ENCODE measurements at places on chromosomes 1 and 21.
A peak's percentile ranks its signal among the peaks of the same experiment; 100 is the strongest.

- DNase-seq: no peak
Observed at GRCh38 chr1:32901823-32902534, 790 bp upstream of the TMEM54 start.

DNA sequence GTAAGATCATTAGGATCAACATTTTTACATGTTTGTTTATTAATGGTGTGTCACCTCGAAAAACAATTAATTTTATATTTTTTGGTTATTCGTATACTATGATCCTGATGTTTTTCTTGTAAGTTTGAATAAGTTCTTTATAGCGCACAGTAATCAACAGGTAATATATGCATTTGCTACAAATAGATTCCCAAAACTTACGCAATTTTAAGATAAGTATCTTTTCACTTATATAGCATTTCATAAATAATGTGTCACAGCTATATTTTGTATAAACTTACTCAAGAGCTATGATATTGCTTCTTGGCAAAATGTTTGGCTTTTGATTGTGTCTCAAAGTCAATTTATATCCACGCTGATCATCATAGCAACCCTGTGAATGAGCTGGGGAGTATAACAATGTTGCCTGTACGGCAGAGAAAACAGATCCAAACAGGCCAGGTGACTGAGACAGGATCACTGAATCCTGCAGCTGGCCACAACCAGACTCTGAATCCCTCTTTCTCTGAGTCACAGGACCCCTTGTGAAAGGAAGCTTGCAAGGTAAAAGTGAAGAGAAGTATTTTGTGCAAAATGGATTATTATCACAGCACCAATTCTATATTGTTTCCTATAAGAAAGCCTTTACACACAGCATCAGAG is 48.6 kb downstream of the GNG12 start:
- no peak for DNase-seq

- DNase-seq: no peak
Observed at GRCh38 chr1:160365325-160365724, 1.5 kb upstream of the NHLH1 start.

DNA sequence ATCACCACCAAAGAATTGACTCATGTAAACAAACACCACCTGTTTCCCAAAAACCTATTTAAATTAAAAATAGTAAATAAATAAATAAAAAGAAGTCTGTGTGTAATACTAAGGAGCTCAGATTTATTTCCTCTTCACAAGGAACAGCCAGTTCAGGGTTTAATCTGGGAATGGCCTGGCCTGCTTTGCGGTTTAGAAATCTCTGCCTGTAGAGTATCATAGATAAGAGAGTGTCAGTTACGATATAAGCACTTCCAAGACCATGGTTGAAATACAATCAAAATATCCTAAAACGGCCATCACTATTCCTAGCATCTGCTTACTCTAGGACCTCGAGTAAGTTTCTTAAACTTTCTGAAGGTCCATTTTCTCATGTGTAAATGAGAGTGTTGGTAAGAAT is 274.4 kb downstream of the PLPP3 start:
- no peak for DNase-seq

DNA sequence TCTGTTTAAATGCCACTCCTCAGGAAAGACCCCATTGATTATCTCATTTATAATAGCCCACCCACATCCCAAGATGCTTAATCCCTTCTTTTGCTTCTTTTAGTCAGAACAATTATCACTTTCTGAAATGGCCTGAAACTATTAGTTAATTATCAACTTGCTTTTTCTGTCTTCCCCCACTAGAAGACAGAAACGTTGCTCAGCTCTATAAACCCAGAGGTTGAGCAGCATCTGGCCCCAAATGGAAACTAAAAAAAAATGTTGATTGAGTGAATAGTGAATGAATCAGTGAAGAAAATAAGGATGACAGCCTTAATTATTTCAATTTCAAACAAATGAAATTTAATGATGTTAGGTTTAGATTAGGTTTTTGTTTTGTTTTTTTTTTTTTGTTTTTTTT is 38.2 kb upstream of the PIGC start:
- DNase-seq: no peak

GRCh38 chr1:209752890-209753289 is 3.0 kb upstream of the TRAF3IP3 start:
- DNase-seq: no peak

DNA sequence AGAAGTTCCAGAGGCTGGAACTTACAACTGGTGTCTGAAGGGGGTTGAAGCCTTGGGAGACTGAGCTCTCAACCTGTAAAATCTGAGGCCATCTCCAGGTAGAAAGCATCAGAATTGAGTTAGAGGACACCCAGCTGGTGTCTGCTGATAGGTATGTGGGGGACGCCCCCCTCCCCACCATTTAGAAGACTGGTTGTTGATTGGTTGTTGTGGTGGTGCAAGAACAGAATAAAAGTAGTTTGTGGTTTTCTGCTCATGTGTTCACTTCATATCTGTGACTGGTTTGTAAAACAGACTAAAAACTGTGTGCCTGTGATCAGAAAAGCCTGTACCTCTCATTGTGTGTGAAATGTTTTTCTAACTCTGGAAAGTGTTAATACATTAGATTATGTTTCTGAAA is 33.2 kb upstream of the PDE4B start:
- DNase-seq: no peak

- DNase-seq: peak; percentile 37
Observed at GRCh38 chr1:237814319-237814924, 76.3 kb downstream of the ZP4 start.

DNA sequence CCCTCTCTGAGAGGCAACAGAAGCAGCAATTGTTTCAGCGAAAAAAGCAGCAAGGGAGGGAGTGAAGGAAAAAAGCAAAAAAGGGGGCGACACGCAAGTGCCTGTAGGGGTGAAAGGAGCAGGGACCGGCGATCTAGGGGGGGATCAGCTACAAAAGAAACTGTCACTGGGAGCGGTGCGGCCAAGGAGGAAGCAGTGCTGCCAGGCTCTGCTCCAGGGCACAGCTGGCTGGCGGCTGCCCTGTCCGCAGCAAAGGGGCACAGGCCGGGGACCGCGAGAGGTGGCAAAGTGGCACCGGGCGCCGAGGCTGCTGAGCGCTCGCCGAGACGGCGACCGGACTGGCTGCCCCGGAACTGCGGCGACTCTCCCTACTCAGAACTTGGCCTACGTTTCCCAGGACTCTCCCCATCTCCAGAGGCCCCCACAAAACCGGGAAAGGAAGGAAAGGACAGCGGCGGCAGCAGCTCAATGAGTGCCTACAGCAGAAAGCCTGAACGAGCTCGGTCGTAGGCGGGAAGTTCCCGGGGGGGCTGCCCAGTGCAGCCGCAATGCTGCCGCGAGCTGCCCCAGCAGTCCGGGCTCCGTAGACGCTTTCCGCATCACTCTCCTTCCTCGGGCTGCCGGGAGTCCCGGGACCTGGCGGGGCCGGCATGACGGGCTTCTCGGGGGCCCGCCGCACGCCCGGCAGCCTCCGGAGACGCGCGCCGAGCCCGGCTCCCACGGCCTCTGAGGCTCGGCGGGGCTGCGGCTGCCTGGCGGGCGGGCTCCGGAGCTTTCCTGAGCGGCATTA is 1.0 kb upstream of the CDKN2C start:
- peak; percentile 55 for DNase-seq

- no peak for DNase-seq
Observed at GRCh38 chr1:151729157-151729965, 8.0 kb downstream of the RIIAD1 start.

GRCh38 chr1:72365693-72366092 is 83.4 kb upstream of the NEGR1 start:
- no peak for DNase-seq

DNA sequence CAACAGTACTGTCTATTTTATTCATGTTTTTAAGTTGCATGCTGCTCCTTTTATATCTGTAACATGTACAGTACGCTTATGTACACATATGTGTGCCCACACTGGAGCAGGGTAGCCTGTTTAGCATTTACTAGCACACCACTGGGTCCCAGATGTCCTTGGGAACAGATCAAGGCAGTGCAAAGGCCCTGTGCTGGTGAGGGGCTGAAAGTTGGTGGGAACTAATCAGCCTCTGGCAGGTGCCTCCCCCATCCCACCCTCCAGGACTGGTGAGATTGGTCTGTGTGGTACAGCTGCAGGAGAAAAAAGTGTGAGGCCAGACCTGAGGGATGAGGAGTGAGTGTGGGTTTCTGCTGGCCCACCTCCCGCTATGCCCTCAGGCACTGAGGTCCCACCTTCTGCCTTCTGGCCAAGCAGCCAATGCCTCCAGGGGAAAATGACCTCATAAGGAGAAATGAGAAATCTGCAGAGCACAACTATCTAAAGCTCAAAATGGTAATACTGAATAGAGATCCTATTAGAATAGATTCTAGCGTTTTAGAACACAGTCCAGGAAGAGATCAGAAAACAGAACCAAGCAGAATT is 58.9 kb downstream of the POFUT2 start:
- DNase-seq: no peak

- no peak for DNase-seq
Observed at GRCh38 chr1:15123925-15124324, 29.6 kb upstream of the TMEM51 start.

GRCh38 chr1:151145304-151146071 is 943 bp downstream of the SEMA6C start:
- peak; percentile 84 for DNase-seq

DNA sequence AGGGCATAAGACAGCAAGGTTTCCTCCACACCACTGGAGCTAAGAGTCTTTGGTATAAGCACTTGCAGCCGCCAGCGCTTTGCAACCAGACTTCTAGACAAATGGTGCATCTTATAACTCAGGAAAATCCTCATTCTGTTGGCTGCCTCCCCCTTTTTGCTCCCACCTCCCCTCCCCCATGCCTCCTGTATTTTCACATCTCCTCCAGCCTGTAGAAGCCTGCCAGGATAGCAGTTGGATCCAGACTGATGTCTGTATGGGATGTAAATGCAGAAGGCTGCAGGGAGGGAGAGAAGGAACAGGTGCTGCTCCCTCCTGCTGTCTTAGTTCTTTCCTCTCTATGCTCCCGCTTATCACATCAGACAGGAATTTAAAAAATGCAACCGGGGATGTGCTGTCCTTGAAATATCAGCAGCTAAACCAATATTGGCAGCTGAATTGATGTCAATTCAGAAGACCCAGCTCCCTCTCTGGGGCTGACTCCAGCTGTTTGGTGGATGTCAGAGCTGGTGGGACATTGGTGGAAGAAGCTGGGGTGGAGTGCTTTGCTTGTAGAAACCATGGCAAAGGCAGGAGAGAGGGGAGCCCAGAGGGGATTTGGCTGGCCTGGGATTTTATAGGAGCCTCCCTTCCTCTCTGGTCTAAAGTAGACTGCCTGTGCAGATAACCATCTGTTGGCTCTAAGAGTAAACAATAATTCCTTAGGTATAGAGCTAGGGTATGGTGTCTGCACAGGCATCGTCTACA is 53.5 kb downstream of the NFASC start:
- no peak for DNase-seq

- DNase-seq: no peak
Observed at GRCh38 chr1:206068314-206068713, 15.3 kb downstream of the RHEX start.

DNA sequence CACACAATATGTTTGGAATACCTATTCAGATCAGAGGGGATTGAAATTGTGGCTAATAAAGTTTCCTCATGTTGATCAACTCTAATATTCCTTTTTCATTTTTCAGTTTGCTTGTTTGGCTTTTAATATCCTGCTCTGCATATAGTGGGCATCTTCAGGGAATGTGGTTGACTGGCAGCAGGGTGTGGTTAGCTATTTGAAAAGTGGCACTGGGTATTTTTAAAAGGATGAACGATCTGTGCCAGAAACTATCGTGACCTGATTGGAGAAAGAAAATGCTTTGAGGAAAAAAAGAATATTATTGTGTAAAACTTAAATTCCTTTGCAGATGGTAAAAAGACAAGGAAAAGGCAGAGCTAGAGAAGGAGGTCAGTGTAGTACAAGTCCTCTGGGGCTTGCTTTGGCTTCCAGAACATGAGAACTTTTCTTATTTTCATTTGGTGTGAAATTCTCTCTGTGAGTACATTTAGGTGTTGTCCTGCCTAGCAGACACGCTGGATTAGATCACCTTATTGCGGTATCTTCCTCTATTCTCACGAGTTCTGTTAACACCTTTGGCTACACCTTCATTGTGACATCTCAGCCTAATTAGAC is 329.7 kb upstream of the SNX7 start:
- no peak for DNase-seq

DNA sequence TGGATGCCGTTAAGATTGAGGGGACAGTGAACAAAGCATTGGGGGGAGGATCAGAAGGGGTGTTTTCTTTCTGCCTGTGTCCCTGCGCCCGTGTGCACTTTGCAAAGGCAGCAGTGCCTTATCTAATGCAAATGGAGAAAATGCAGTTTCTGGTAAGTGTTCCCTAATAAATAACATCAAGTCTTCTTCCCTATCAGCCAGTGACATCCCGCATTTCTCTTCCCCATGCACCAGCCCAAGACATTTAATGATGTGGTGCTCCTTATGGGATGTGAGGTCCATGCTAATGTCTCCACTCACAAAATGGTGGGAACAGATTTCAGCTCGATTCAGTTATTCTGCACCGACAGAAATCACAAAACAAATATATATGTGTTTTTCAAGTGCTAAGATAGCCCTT is 111.8 kb downstream of the PBX1 start:
- no peak for DNase-seq

DNA sequence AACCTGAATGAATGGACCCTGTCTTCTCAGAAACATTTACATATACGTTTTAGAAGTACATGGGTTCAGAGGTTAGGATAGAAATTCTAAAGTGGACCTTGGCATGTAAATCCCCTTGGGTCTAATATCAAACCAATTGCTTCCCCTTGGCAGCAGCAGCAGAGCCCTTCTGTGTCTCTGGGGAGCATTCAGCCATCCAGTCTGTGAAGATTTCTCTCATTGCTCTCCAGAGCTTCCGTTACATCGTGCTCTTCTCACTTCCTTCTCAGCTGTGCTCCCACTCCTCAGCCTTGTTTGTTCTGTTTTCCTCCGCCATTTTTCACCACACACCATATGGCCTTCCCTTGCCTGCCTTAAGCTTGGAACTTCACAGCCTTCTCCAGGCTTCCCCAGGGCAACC is 61.5 kb upstream of the ATP1B1 start:
- DNase-seq: no peak

DNA sequence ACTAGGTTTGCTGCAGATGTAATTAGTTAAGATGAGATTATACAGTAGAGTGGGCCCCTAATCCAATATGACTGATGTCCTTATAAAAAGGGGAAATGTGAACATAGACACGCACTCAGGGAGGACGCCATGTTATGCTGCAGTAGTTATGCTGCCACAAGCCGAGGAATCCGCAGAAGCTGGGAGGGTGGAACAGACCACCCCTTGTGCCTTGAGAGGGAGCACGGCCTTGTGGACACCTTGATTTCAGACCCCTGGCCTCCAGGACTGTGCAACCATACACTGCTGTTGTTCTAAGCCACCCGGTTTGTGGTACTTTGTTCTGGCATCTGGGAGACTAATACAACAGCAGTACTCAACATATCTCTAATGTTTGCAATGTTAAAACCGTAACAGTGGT is 57.9 kb upstream of the HIVEP3 start:
- no peak for DNase-seq
